ENCODE measurements at places on chromosomes 16 and 17. TPM values are rescaled to one million over a fixed set of nuclear protein-coding genes. Genes with fewer than 3 reads are reported as not detected.

CCDC200 gene
- not detected for total RNA-seq

TERB1 gene
- 0.56 TPM for total RNA-seq

ASPSCR1 gene
- 19.6 TPM for total RNA-seq

HS3ST3A1 gene
- total RNA-seq: 4.8 TPM

IL17C gene
- total RNA-seq: not detected

JPH3 gene
- not detected for total RNA-seq

ZNF205 gene
- total RNA-seq: 13.8 TPM

KRT28 gene
- total RNA-seq: not detected

FBXL19 gene
- total RNA-seq: 17.1 TPM

Data from regular cardiac myocyte (primary cell).